ENCODE measurements at places on chromosomes 6 and 20.

DNA sequence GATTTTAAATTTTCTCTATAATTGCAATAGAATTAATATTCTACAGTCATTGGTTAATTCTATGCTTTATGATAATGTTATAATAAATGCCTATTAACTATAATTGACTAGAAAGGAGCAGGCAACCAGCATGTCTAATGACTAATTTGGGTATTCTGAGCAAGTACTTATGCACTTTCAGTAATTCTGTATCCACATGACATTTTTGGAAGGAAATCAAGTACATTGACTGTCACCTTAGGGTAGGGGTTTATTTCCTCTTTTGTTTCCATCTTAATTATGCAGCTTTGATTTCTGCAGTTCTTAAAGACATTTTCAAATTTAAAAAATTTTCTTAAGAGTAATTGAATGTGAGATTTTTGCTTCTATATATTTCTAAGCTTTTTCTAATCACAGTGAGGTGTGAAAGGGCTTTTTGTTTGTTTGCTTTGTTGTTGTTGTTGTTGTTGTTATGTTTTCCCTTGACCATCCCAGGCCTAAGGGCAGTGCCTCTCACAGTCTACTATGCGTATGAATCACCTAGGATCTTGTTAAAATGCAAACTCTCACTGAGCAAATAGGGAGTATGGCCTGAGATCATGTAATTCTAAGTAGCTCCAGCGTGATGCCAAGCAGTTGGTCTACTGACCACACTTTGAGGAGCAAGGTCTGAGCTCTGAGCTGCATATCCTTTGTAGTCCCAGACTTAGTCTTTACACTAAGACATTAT, 467.1 kb upstream of the RNF217 start:
- DNase-seq = no peak

GRCh38 chr20:12775041-12775440, 233.7 kb upstream of the SPTLC3 start:
- DNase-seq = no peak

GRCh38 chr6:126959765-126960164, 158.7 kb upstream of the RSPO3 start:
- no peak for DNase-seq

DNA sequence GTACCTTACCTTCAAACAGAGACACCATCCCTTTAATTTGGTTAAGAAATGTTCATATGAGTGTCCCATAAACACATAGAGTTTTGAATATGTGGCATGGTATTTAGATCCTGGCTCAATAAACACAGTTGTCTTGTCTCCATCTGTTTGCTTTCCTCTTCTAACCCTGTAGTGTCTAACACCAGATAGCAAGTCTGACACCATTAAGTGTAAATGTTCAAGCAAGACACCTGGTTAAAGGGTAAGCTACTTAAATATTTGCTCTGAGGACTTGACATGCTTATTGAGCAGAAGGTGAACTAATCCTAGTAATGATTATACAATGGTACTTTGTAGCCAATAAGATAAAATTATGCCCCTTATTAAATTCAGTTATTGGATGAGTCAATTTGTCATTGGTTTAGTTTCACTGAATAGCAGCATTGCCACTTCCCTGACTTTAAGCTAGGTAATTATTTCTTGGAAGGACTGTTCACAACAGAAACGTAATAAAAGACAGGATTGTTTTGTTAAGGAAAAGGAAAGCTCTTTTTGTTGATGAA, 26.9 kb upstream of the GOPC start:
- no peak for DNase-seq

GRCh38 chr20:822651-823573, 10.6 kb upstream of the FAM110A start:
- DNase-seq = no peak

DNA sequence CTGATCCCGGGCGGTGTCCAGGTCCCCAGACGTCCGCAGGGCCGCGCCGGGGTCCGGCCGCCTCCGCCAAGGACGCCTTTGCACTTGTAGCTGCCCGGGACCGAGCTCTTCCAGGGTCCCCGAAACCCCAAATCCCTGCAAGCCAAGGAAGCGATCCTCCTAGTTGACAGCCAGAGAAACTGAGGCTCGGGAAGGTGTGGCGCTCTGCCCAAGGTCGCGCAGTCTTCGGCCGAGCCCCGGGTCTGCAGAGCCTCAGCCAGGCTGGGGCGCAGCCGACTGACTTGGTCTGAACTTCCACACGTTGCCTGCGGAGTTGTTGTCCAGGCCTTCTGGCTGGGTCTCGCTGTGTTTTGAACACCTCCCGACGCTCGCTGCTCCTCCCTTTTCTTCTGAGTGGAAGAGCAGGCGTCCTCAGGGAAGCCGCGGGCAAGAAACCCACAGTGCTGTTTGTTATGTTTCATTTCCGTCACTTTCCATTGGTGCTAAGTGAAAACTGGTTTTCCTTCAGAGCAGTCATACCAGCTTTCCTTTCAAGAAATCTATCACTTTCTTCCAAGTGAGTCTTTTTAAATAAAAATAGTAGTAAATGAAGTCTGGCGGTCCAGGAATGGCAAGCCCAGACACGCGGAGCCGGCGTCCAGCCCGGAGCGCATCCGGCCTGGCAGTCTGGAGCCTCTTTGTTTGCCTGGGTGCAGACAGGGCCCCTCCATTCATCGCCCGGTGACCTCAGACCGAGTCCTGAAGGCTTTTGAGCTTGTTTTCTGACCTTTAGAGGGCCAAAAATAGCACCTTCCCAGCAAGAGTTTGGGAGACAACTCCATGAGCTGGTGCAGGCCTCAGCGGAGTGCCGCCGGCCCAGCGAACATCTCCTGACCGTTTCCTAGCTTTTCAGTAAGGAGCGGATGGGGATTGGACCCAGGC, 698 bp downstream of the FAM210B start:
- peak; percentile 46 for DNase-seq

DNA sequence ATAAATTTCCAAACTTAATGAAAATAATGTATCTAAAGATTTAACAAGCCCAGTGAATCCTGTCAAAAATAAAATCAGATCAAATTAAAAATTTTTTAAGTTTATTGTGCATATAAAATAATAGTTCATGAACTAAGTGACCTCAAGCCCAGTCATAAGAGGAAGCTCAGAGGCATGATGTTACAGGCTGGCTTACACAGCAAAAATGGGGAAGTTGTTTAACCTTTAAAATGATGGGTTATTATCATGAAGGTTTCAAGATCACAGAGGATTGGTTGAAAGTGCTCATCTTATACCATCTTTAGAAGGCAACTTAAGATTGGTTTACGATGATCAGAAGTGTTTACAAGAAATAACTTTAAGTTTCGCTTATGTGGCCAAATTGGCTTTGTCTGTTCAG, 102.5 kb downstream of the PAK5 start:
- DNase-seq = no peak

DNA sequence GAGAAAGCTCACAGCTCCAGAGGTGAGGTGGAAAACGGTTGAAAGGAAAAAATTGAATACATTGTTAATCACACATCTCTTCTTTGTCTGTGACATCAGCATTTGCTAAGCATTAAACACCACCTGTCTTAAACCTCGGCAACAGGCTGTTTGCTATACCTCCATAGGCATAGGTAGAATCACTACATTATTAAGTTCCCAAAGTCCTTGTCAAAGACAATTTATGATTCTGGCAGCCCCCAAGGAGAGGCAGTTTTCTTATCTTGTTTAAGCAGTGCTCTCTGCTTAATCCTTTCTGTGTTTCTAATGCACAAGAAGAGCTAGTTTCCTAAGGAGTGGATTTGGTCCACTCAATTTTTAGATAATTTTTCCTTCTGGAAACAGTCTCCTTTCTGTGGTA, 249.7 kb downstream of the NKAIN2 start:
- DNase-seq = no peak

- no peak for DNase-seq
Observed at GRCh38 chr6:132443206-132443605, 41.9 kb upstream of the MOXD1 start.

- no peak for DNase-seq
Observed at GRCh38 chr6:102387326-102388033, 994.0 kb downstream of the GRIK2 start.

Data from endothelial cell (in vitro differentiated cells).